Karpas-422 (cell line): ENCODE measurements at places on chromosomes 5 and 9. TPM values are rescaled to one million over a fixed set of nuclear protein-coding genes. Genes with fewer than 3 reads are reported as not detected.
A peak's percentile ranks its signal among the peaks of the same experiment; 100 is the strongest.

GRCh38 chr5:170334626-170335025, 37.0 kb upstream of the LCP2 start:
- DNase-seq = no peak

- DNase-seq = no peak
Measured at GRCh38 chr9:37925786-37926736, 22.1 kb upstream of the SLC25A51 start.

DNA sequence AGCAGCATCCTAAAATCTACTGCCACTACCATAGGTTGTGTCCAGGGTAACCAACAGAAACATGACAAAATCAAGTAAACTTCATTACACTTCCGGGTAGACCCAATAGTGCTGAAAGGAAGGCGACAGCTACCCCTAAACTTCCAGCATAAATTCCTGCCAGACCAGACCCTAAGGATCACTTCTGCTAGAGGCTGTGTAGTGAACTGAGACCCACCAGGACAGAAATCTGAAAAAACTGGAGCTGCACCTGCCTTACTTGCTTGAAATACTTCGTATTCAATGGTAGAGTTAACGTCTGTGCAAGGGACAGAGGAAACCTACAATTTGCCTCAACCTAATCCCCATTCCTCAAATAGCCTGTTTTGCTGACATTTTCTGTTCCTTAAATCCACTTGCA, 1.0 kb upstream of the SECISBP2 start:
- peak; percentile 77 for DNase-seq

GRCh38 chr5:158409507-158409906, 550.6 kb upstream of the CLINT1 start:
- DNase-seq = no peak

DNA sequence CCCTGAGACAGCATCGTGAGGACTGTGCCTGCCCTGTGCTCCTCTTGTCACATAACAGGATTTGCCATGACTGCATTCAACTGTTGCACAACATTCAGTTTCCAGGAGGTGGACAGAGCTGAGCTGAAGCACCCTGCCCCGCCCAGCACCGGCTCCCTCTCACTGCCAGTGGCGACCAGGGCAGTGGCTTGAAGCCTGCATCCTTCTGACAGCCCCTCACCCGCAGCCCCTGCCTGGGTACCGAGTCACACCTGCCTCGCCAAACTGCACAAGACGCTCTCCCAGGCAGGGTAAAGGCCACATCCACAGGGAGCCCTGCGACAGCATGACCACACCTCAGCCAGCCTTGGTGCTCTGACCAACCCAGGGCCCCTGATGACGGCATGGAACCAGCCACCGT, 59.9 kb upstream of the ZNF354A start:
- DNase-seq = no peak

DNA sequence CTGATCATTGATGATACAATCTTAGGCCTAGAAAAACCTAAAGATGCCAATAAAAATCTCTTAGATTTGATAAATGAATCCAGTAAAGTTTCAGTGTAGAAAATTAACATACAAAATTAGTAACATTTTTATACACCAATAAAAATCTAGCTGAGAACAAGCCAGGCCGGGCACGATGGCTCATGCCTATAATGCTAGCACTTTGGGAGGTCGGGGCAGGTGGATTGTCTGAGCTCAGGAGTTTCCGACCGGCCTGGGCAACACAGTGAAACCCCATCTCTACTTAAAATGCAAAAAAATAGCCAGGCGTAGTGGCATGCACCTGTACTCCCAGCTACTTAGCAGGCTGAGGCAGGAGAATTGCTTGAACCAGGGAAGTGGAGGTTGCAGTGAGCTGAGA, 84.4 kb downstream of the SLCO6A1 start:
- no peak for DNase-seq

GRCh38 chr9:107112707-107113243, 170.3 kb upstream of the RAD23B start:
- no peak for DNase-seq

GRCh38 chr5:54442271-54442670, 13.2 kb upstream of the HSPB3 start:
- DNase-seq = no peak

DNA sequence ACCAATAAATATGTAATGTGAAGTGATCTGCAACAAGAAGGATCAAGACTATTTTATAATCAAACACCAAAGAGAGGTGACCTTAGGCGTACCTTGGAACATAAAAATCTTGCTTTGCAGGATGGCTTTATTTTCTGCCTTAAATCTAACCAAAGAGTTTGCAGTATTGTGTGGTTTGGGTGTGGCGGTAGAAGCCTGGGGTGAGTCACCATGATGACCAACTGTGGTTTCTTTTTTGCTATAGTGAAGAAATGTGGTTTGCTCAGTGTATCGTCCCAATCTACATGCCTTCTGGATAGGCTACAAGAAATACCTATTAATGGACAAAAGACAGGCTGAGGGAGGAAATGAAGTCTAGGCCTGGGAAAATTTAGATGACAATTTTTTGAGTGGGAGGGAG, 5.1 kb upstream of the CAST start:
- DNase-seq = no peak

- no peak for DNase-seq
Measured at GRCh38 chr9:117095081-117095480, 319.8 kb downstream of the ASTN2 start.

DNA sequence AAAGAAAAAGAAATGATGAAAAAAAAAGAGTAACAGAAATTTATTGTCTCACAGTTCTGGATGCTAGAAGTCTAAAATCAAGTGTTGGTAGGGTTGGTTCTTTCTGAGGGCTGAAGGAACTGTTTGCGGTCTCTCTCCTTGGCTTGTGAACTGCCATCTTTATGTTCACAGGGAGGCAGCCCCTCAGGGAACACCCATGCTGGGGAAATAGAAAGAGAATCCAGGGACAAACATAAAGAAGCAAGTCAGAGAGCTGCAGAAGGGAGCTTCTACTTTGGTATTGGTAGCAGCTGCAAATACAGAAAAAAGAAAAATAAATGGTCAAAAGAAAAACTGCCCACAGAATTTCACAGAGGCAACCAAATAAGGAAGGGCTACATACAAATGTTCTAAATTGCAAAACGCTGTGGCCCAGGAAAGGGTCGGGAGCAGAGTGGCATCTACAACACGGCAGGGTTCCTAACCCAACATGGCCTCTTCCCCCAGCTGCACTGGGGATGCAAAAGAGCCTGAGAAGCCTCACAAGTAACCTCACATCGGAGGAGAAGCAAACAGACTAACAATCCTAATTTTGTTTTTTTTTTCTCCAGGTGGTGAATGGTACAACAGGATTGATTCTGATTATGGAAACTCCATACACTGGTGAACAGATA, 37.4 kb downstream of the ELOVL7 start:
- DNase-seq = no peak

DNA sequence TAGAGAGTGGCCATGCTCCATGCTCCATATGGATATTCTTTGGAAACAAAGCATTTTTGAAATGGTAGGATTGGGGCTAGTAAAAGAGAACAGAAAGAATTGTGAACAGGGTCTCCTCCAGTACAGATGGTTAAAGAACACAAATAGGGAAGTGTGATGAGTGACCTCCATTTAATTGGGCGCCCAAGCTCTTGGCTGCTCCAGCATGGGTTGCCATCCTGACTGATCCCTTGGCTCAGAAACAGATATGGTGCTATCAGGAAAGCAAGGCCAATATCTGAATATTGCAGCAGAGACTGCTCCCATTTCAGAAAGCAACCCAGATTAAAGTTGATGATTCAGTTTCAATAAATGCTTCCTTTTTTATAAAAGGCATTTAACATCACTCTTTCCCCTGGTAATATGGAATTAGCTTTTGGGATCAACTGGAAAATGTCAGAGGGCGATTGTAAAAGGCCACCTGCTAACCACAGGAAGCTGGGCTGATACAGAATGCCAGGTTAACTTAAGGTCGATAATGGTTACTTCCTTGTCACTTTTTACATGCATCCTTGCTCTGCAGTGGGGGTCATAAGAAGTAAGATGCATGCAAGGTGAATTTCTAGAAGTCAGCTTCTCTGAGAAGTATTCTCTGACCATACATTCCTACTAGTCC, 52.9 kb downstream of the TMC1 start:
- no peak for DNase-seq

- no peak for DNase-seq
Measured at GRCh38 chr5:81848362-81848880, 97.5 kb upstream of the SSBP2 start.

DNA sequence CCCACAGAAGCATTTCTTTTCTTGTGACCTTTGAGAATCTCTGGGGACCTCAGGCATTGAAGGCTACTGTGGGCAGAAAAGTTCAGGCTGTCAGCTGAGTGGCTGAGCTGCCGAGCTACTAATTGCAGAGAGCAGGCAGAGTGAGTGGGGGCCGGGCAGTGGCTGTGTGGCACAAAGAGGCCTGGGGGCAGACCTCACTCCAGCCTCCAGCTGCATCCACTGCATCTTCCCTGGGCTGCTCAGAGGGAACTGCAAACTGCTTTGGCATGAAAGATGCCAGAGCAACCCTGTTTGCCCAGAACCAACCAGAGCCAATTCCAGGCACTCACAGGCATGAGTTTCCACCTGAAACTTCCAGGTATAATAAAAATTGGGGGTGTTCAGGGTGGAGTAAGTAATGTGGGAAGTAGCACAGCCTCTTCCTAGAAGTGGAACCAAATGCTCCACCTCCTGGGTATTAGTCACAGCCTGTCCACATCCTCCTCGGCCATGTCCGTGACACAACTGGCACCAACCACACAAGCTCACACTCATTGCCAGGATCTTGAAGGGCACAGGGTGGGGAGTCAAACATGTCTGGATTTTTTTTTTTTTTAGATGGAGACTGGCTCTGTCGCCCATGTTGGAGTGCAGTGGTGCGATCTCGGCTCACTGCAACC, 548.9 kb downstream of the BNC2 start:
- DNase-seq = no peak

DNA sequence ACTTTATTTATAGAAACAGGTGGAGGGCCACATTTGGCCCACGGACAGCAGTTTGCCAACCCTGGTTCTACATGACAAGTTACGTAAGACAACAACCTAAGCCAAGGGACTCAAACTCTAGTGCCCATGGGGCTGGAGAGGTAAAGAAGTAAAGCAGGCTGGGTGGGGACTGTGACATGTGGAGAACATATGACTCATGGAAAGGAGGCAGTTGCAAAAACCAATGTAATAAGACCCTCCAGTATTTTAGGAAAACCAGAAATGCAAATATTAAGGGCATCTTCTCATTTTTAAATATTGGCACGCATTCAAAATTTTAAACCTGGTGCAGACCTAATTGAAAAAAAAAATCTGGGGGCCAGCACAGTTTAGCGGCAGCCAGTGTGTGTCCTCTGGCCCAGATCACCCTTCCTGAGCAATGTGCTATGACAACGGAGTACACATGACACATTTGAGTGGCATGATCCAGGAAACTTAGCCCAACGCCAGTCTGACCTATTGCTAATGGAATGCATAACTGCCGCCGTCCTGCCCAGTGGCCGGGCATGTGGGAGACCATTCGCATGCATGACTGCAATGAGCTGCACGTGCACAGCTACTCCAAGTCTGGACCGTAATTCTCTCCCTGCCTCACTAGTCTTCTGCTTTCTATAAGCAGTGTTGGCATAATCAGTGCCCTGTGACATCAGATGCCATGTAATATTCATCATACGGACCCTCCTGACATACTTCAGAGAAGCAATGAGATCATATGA, 97.2 kb downstream of the SH3TC2 start:
- no peak for DNase-seq

GRCh38 chr5:61270510-61271165, 61.4 kb upstream of the ZSWIM6 start:
- DNase-seq = no peak

- DNase-seq = no peak
Measured at GRCh38 chr5:33631786-33632185, 191.0 kb downstream of the TARS1 start.

- DNase-seq = peak; percentile 79
Measured at GRCh38 chr9:113579283-113580040, 115.9 kb downstream of the RGS3 start.

GRCh38 chr5:170211575-170212334, 21.0 kb upstream of the C5orf58 start:
- DNase-seq = no peak

DNA sequence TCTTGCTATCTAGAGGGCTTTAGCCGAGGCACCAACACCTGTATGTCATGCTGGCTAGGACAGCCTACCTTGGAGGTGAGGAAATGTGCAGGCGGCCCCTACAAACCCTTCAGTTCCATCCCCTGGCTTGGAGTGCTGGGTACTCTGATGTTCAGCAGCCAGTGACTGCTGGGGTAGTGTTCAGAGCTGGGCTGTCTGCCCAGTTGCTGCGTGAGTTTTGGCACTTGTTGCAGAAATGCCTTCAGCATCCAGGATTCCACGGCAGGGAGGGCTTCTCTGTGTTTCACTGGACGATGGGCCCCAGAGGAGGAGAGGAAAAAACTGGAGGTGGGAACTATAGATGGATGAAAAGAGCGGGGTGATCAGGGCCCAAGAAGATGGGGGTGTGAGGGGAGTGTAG, 10.4 kb downstream of the SWI5 start:
- DNase-seq = no peak

- no peak for DNase-seq
Measured at GRCh38 chr5:179225387-179225786, 119.9 kb downstream of the ADAMTS2 start.

DNA sequence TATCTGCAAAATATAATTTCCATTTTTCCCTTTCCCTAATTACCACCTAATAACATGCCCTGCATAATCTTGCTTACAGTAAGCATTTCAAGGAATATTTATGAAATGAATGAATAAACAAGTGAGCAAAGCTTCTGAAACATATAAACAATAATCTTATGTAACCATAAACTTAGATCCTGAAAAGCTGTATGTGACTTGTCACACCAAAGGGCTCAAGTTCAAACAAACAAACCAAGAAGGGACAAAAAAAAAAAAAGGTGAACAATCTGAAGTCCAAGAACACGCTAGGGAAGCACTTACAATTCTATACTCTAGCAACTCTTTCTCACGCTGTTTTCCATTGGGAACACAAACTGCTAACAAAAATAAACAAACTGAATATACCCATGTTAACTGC, 36.3 kb downstream of the PLPP1 start:
- DNase-seq = no peak

- DNase-seq = no peak
Measured at GRCh38 chr5:37370550-37370863, 399 bp downstream of the NUP155 start.

GGTA1 gene
- not detected in 2 replicates for total RNA-seq

TAF11L10 gene
- not detected in 2 replicates for total RNA-seq

CD180 gene
- total RNA-seq = 38.0 and 90.7 TPM in 2 replicates

CYSTM1 gene
- total RNA-seq = 17.8 and 28.5 TPM in 2 replicates

PCDHGA10 gene
- 8.5 and 11.2 TPM in 2 replicates for total RNA-seq

CAVIN4 gene
- 0.47 and 0.67 TPM in 2 replicates for total RNA-seq

CDC25C gene
- total RNA-seq = 6.1 and 11.1 TPM in 2 replicates

WNT8A gene
- total RNA-seq = not detected in 2 replicates
